ENCODE measurements at places on chromosomes 13 and 19. TPM values are rescaled to one million over a fixed set of nuclear protein-coding genes. Genes with fewer than 3 reads are reported as not detected.

DNA sequence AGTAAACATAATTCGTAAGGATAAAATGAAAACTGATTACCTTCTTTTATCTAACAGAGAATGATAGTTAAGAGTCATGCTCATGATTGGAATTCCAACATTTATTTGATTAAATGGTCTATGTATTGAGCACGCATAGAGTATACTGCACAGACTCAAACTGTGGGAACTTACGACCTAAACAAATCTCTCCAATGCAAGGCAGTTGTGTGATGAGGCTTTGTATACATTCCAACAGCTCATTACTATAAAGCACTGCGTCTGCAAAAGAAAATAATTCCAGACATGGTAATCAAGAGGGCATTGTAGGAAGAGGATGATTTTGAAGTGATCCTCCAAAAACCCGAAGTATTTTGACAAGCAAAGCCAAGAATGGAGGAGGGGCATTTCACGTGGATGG, 169.5 kb downstream of the NUFIP1 start:
- H3K27ac ChIP-seq: no peak overlapping the region
- H3K4me3 ChIP-seq: no peak overlapping the region
- H3K36me3 ChIP-seq: no peaks in the 10 kb centered on the region
- DNase-seq: no peak

DNA sequence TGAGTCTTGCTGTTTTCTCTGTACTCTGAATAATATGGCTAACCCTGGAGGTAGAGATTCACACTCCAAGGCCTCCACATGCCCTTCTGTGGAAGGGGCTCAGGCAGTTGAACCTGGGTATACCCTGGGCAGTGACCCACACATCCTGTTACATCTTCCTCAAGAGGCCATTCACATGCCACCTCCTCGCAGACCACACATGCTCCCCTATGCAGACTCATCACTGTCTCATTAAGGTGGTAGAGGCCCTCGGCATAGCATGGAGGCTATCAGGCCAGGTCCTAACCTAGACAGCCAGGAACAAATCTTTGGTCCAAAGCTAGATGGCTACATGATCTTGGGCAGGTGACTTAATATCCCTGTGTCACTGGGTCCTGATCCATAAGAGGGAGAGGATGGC, 363.9 kb upstream of the ZNF507 start:
- no peak for DNase-seq
- no peaks in the 10 kb centered on the region for H3K27me3 ChIP-seq
- no peaks in the 10 kb centered on the region for H3K4me1 ChIP-seq
- H3K36me3 ChIP-seq: no peaks in the 10 kb centered on the region
- no peak overlapping the region for H3K4me3 ChIP-seq
- no peak overlapping the region for H3K27ac ChIP-seq

DNA sequence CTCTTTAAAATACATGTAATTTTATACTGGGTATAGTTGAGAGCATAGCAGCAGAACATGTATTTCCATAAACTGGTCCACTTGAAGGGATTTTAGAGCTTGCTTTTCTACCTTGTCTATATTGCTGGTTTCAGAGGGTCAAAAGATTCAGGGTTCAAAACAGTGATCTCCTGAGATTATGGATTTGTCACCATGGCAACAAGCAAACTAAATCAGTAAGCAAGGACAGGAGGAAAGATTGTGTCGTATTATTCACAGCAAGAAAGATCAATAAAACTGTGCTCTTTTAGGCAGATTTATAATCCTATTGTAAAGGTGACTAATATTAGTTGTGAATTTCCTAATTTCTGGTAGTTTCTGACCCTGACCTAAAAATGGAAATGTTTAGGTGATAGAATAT, 496.4 kb downstream of the LMO7 start:
- H3K36me3 ChIP-seq: no peaks in the 10 kb centered on the region
- H3K4me3 ChIP-seq: no peak overlapping the region
- H3K4me1 ChIP-seq: no peaks in the 10 kb centered on the region
- no peaks in the 10 kb centered on the region for H3K27me3 ChIP-seq

GRCh38 chr19:40273469-40274360, 11.4 kb downstream of the AKT2 start:
- H3K27me3 ChIP-seq: no peaks in the 10 kb centered on the region
- H3K36me3 ChIP-seq: peaks cover 7% of the 10 kb centered on the region
- 0 out of 2 replicates have a peak overlapping the region, but pooled peaks have one; percentile 29 for H3K4me3 ChIP-seq
- peaks cover 20% of the 10 kb centered on the region for H3K4me1 ChIP-seq
- peak overlapping the region; percentile 61 for H3K27ac ChIP-seq

GRCh38 chr19:49264258-49264657, 60.7 kb downstream of the SLC6A16 start:
- no peak for DNase-seq
- no peak overlapping the region for H3K4me3 ChIP-seq
- H3K27me3 ChIP-seq: no peaks in the 10 kb centered on the region
- no peaks in the 10 kb centered on the region for H3K36me3 ChIP-seq

DNA sequence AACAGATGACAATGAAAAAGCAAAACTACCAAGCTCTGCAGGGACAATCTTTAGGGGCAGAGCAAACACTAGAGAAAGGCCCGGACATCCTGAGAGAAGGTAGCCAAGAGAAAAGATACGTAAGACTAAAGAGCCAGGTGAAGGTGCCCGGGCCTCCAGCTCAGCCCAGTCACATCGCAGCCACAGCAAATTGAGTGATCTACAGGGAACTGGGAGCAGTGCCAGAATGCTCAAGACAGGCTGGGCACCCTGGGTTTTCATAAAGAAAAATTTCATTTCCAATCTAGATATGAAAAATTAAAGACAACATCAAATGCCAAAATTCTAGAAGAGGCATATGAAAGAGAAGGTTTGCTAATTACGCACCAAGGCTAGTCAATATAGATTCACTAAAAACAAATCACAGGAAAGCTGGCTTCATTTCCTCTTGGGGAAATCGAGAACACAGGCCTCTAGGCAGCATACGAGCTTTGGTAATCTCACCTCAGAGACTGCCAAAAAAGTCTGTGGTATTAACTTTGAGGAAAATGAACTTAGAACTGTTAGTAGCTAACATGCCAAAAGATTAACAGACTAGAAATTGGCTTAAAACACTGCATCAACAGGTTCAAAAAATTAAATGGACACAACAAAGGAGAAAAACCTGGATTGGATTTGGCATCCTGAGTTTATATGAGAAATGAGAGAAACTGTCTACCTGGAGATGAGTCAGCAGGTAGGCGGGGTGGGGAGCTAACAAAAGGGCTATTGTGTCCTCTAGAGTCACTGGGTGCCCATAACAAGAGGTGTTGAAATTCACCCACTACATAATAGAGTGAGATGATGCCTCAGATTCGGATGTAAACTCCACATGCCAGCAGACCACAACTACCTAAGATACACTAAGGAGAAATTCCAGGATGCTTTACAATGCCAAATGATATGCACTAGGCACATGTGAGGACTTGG, 6.6 kb downstream of the ANKRD10 start:
- peak overlapping the region; percentile 20 for H3K4me3 ChIP-seq
- H3K27me3 ChIP-seq: no peaks in the 10 kb centered on the region
- peak overlapping the region; percentile 18 for H3K27ac ChIP-seq
- peaks cover 9% of the 10 kb centered on the region for H3K4me1 ChIP-seq
- H3K36me3 ChIP-seq: peaks cover 47% of the 10 kb centered on the region
- DNase-seq: no peak

DNA sequence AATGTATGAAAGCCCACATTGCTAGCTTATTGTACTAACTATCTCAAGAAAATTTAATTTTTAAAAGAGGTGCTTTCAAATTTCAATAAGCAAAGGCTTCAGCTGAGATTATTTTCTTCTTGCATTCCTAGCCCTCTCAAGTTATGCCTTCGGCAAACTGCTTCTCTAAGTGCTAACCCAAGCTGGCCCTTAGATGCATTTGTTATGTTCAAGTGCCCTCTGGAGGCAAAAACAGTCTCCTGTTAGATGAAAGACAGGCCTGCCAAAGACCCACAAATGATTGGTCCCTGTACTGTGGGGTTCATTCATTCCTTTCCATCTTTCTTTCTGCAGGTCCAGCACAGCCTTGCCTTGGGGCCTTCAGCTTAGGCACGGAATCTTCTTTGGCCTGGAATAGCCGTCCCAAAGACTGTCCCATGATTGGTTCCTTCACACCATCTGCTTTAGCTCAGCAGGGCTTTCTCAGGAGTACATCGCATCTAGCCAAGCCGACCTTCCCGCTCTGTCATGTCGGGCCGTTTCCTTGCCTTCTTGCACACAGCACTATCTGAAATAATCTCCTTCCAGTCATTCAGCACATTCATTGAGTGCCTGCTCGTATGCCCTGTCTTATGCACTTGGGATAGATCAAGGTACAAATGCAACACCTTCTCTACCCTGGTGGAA, 26.4 kb upstream of the TPTE2 start:
- H3K4me3 ChIP-seq: peak overlapping the region; percentile 78
- no peaks in the 10 kb centered on the region for H3K36me3 ChIP-seq
- peaks cover 13% of the 10 kb centered on the region for H3K4me1 ChIP-seq
- H3K27me3 ChIP-seq: no peaks in the 10 kb centered on the region
- peak overlapping the region; percentile 78 for H3K27ac ChIP-seq

GRCh38 chr13:76733671-76734070, 152.5 kb downstream of the KCTD12 start:
- H3K36me3 ChIP-seq: no peaks in the 10 kb centered on the region
- no peaks in the 10 kb centered on the region for H3K4me1 ChIP-seq
- DNase-seq: no peak

DNA sequence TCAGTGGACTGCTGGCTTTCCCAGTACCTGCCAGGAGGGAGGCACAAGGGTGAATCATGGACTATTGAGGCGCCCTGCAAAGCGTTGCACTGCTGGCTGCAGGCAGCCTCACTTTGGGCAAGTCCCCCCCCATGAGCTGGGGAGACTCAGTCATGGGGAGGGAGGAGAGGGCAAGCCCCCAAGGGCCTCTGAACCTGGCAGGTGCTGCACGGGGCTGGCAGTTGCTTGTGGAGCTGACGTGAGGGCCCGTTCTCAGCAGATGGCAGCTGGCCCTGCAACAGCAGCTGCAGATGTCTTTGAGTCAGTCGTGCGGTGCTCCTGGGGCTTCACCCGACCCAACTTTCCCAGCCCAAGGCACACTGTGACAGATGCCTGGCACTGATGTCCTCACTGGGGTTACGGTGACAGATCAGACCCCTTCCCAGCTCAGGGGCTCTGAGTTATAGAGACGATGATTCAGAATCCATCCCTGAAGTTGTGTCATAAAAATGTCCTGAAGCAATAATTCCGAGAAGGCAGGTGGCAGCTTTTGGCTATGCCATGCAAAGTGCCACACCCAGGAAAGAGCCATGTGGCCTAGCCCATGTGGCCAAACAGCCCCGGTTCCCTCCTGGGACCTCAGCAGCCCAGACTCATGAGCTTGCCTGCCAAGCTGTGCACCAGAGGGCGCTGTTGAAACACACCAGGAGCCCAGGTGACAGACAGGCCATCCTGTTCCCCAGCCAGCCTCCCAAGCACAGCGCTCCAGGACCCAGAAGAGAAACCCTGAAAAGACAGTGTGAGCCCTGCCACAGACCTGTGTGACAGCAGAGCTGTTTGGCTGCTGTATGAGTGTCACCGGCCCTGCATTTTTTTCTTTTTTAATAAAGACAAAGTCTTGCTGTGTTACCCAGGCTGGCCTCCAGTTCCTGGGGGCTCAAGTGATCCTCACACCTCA, 53.6 kb upstream of the LDLR start:
- H3K4me3 ChIP-seq: no peak overlapping the region
- H3K27me3 ChIP-seq: no peaks in the 10 kb centered on the region
- peaks cover 44% of the 10 kb centered on the region for H3K36me3 ChIP-seq

DNA sequence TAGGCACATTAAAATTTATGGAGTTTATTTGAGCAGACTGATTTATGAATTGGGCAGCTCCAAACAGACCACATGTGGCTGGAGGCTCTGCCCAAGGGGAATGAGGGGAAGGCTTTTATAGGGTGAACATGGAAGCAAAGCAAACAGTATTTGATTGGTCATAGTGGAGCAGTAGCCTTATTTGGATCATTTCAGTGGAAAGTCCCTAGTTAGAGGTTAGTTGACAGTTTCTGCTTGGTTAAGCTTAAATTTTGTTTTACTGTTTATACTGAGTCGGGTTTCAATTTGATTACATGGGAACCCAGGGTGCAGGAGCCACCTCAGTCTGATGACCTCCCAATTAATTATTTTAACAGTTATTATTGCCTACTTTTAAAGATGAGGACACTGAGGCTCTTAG, 140.5 kb downstream of the NDFIP2 start:
- no peaks in the 10 kb centered on the region for H3K27me3 ChIP-seq
- H3K4me3 ChIP-seq: no peak overlapping the region
- no peaks in the 10 kb centered on the region for H3K4me1 ChIP-seq

GRCh38 chr13:110414931-110415330, 107.8 kb downstream of the COL4A2 start:
- H3K4me1 ChIP-seq: peaks cover 4% of the 10 kb centered on the region
- no peak for DNase-seq
- no peaks in the 10 kb centered on the region for H3K27me3 ChIP-seq
- no peaks in the 10 kb centered on the region for H3K36me3 ChIP-seq
- H3K27ac ChIP-seq: no peak overlapping the region

DNA sequence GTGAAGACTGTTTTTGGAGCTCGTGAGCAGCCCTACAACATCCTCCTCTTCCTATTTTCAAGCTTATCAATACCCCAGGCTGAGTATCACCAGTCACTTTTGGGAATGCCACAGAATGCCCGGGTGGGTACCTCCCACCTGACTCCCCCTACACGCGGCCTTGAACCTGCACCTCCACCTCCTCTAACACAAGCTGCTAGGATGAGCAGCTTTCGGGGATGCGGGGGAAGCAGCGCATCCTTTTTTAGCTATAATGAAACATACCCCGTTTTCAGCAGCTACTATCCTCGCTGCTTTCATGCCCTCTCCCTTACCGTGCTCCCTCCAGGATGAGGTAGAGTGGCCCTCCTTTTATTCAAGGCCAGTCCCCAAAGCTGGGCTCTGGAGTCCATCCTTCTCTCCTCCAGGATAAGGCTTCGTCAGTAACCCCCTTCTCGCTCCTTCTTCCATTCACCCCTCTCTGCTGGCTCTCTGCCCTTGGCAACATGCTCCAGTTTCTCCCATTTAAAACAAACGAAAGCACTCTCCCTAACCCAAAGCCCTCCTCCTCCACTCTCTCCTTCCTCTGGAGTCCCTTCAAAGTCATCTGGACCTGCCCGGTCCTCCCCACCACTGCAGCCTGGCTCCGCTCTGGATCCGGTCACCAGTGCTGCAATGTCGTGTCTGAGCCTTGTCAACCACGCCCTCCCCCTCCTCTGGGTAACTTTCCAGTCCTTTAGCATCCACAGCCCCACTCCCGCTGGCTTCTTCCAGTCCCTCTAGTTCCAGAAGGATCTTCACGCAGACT, 55.3 kb downstream of the STK24 start:
- no peak for DNase-seq
- H3K4me1 ChIP-seq: peaks cover 66% of the 10 kb centered on the region
- no peaks in the 10 kb centered on the region for H3K27me3 ChIP-seq
- H3K36me3 ChIP-seq: no peaks in the 10 kb centered on the region
- H3K4me3 ChIP-seq: no peak overlapping the region
- H3K27ac ChIP-seq: no peak overlapping the region

DNA sequence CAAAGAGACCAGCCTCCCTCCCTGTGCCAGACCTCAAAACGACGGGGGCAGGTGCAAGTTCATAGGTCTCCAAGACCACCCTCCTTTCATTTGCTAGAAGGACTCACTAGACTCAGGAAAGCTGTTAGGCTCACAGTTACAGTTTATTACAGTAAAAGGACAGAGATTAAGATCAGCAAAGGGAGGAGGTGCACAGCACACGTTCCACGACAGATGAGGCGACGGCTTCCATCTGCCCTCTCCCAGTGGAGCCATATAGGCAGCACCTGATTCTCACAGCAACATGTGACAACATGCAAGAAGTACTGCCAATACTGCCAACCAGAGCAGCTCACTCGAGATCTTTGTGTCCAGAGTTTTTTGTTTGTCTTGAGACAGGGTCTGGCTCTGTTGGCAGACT, 9.4 kb upstream of the CEACAM19 start:
- no peaks in the 10 kb centered on the region for H3K36me3 ChIP-seq
- H3K4me1 ChIP-seq: no peaks in the 10 kb centered on the region
- no peak for DNase-seq
- no peak overlapping the region for H3K4me3 ChIP-seq
- H3K27me3 ChIP-seq: no peaks in the 10 kb centered on the region

The KLK10 gene
- not detected for total RNA-seq

The ARHGAP35 gene
- 29.9 TPM for total RNA-seq

The CRB3 gene
- total RNA-seq: 1.4 TPM

The IGFL2 gene
- not detected for total RNA-seq

Data from GM12878 (cell line).